ENCODE measurements at places on chromosomes 16 and 17. TPM values are rescaled to one million over a fixed set of nuclear protein-coding genes. Genes with fewer than 3 reads are reported as not detected.

- peaks cover 9% of the 10 kb centered on the region for H3K4me1 ChIP-seq
- H3K27me3 ChIP-seq: no peaks in the 10 kb centered on the region
- H3K27ac ChIP-seq: no peak overlapping the region
- no peak overlapping the region for H3K4me3 ChIP-seq
- no peaks in the 10 kb centered on the region for H3K36me3 ChIP-seq
- DNase-seq: no peak
Observed at GRCh38 chr16:3576211-3576610, 992 bp downstream of the NLRC3 start.

DNA sequence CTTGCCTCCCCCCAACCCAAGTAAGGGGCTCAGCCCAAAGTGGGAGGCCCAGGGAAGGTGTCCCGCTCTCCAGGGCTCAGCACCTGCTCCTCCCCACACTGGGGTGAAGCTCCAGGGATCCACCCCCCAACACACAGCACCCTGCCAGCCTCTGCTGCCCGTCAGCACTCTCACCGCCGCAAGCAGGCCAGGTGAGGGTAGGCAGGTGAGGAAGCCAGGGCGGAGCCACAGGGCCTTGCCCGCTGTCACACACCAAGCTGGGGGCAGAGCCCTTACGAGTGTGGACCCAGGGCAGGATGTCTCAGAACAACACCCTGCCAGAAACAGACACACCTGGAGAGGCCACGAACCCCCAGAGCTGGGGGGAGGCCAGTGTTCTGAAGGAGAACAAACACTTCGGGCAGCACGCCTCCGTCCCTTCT is 19.5 kb downstream of the PLLP start:
- H3K4me1 ChIP-seq: no peaks in the 10 kb centered on the region
- DNase-seq: no peak
- H3K27me3 ChIP-seq: no peaks in the 10 kb centered on the region
- no peak overlapping the region for H3K27ac ChIP-seq
- H3K36me3 ChIP-seq: no peaks in the 10 kb centered on the region

GRCh38 chr17:12637015-12637414 is 28.7 kb upstream of the MYOCD start:
- no peak for DNase-seq
- no peaks in the 10 kb centered on the region for H3K4me1 ChIP-seq
- peaks cover 47% of the 10 kb centered on the region for H3K27me3 ChIP-seq
- H3K27ac ChIP-seq: no peak overlapping the region
- H3K4me3 ChIP-seq: no peak overlapping the region

DNA sequence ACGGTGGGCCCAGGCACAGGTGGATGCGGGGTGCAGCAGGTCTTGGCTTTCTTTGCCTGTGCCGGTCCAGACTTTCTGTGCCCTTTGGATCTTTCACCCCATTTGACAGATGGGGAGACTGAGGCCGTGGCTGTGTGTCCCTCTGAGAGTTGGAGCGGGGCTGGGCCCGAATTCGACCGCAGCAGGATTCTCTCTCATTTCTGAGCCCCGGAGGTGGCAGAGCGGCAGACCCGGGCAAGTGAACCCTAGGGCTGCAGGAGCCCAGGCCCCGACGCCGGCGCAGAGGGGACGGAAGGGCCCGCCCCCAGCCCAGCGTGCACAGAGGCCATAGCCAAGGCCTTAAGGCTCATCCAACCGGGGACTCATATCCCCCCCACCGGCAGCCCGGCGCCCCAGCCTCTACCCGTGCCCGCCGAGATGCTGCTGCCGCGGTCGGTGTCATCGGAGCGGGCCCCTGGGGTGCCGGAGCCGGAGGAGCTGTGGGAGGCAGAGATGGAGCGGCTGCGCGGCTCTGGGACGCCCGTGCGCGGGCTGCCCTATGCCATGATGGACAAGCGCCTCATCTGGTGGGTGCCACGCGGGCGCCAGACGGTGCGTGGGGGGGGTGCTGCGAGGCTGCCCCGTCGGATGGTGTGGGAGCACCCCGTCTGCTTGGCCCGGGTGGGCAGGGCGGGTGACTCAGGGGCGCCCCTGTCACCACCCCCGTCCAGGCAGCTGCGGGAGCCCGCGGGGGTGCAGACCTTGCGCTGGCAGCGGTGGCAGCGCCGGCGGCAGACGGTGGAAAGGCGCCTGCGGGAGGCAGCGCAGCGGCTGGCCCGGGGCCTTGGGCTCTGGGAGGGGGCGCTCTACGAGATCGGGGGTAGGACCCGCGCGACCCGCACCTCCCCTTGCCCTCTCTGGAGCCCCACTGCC is 857 bp downstream of the TMC8 start:
- DNase-seq: no peak
- H3K27me3 ChIP-seq: no peaks in the 10 kb centered on the region
- H3K27ac ChIP-seq: peak overlapping the region; percentile 49

DNA sequence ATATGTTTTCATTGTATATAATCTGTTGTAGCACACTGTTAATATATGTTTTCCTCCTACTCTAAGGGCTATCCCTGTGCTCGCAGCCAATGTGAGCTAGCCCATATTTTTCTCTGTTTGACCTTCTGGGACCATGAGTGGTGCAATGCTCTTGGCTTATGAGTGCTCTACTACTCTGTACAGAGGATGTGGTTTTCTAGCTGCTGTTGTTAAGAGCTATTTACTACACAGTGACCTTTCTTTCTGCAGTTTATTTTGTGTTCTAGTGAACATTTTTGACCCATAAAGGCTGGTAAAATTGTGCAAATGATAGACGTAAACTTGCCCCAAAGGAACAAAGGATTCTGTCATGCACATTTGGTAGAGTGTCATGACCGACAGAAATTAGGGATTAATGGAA is 84.1 kb upstream of the CPHXL start:
- H3K27me3 ChIP-seq: peaks cover 9% of the 10 kb centered on the region
- no peaks in the 10 kb centered on the region for H3K36me3 ChIP-seq
- no peak overlapping the region for H3K4me3 ChIP-seq
- no peak for DNase-seq

GRCh38 chr16:19135201-19135842 is 21.6 kb downstream of the ITPRIPL2 start:
- peaks cover 64% of the 10 kb centered on the region for H3K4me1 ChIP-seq
- H3K4me3 ChIP-seq: peak overlapping the region; percentile 35
- DNase-seq: no peak

GRCh38 chr17:44049294-44050060 is 17.0 kb downstream of the LSM12 start:
- no peak overlapping the region for H3K4me3 ChIP-seq
- H3K27me3 ChIP-seq: no peaks in the 10 kb centered on the region
- H3K4me1 ChIP-seq: no peaks in the 10 kb centered on the region
- no peak overlapping the region for H3K27ac ChIP-seq
- peaks cover 36% of the 10 kb centered on the region for H3K36me3 ChIP-seq
- no peak for DNase-seq

DNA sequence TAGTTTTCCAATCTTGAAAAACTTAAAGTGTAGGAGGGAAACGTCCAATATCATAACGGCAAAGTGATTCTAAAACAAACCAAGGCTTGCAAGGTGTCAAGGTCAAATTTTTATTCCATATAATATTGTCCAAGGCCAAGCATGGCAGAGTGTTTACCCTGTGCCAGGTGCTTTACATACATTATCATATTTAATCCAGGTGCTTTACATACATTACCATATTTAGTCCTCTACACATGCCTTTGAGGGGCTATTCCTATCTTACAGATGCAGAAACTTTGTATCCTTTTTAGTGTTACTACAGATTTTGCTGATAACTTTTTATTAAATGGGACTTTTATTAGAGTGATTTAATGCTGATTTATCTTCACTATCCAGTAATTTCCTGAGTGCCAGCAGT is 23.9 kb downstream of the MAF start:
- H3K27ac ChIP-seq: no peak overlapping the region
- H3K36me3 ChIP-seq: no peaks in the 10 kb centered on the region
- H3K27me3 ChIP-seq: no peaks in the 10 kb centered on the region
- no peaks in the 10 kb centered on the region for H3K4me1 ChIP-seq
- H3K4me3 ChIP-seq: no peak overlapping the region
- no peak for DNase-seq

- no peak overlapping the region for H3K4me3 ChIP-seq
- H3K4me1 ChIP-seq: no peaks in the 10 kb centered on the region
- H3K27me3 ChIP-seq: no peaks in the 10 kb centered on the region
- DNase-seq: no peak
Observed at GRCh38 chr16:87086156-87086555, 231.0 kb downstream of the C16orf95 start.

- no peaks in the 10 kb centered on the region for H3K36me3 ChIP-seq
- DNase-seq: peak; percentile 35
Observed at GRCh38 chr17:41322094-41322902, 6.8 kb upstream of the KRTAP17-1 start.

The MT1M gene
- total RNA-seq: 0.39 TPM

The ERI2 gene
- 42.1 TPM for total RNA-seq

All from HCT116 (cell line).